Endothelial cell of umbilical vein (primary cell): ENCODE measurements at places on chromosomes 5 and 9. TPM values are rescaled to one million over a fixed set of nuclear protein-coding genes. Genes with fewer than 3 reads are reported as not detected.

DNA sequence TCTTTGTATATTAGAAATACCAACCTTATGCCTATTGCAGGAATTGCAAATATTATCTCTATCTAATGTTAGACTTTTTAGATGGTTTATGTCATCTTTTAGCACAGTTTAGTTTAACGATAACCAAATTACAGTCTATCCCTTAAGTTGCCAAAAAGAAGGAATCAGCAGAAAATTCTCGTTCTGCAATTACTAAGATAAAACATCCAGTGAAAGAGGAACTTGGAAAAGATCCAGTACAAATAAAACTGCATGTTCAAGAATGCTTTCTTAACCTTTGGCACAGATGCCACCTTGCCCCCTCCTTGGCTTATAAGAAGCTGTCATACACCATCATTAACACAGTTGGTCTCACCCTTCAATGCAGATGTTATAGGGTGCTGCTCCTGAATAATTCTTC is 124.0 kb downstream of the SEMA5A start:
- DNase-seq: no peak

DNA sequence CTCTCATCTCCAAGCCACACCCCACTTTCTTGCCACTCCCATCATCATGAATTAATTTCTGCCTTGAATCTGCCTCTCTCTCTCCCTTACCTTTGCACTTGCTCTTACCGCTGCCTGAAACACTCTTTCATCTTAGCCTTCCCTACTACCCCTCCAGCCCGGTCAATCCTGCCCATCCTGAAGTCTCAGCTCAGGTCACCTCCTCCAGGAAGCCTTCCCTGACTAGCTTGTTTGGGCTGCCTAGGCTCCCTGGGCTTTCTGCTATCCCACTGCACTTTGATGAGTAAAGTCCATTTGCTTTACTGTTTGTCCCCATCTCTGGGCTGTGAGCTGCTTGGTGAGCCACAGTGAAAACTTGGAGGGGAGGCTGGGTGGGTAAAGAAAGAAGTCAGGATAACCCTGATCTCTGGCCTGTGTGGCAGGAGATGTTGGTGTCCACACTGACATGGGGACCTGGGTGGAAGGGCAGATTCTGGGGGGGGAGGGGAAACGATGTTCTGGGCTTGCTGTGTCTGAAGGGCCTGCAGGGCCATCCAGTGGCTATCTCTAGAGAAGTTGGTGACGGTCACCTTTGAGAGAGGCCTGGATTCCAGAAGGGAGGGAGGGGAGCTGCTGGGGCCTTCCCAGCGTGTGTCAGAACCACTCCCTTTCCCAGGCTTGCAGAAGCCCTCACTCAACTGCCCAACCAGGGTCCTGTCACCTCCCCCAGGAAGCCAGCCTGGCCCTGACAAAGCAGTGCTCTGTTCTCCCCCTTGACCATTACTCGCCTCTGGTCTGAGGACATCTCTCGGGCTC is 75.0 kb upstream of the DAB2IP start:
- DNase-seq: no peak

GRCh38 chr9:86979657-86980056 is 32.4 kb upstream of the GAS1 start:
- DNase-seq: no peak

DNA sequence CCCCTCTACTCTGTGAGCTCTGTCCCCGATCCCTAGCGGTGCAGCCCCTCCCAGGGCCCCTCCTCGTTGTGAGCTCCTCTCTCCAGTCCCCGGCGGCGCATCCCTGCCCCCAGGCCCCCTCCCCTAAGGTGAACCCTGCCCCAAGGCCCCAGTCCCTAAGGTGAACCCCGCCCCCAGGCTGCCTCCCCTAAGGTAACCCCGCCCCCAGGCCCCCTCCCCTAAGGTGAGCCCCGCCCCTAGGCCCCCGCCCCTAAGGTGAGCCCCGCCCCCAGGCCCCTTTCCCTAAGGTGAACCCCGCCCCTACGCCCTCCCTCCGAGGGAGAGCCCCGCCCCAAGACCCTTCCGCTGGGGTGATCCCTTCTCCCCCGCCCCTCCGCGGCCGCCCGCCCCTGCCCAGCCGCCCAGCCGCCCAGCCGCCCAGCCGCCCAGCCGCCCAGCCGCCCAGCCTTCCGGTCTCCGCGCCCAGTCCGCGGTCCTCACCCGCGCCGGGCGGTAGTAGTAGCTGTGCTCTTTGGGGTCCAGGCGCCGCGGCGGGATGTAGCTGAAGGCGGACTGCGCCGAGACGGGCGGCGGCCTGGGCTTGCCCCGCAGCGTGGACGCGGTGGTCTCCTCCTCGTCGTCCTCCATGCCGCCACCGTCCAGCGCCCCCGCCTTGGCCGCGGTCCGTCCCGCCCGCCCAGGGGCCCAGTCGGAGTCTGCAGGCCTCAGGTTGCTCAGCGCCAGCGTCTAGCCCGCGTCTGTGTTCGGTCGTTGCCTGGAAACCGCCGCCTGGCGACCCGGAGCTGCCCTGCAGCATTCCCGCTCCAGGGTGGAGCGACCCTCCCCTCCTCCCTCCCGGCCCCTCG is at the start of gene CFAP90:
Gene CFAP90, minus strand, starts transcription at position 739 of the 845 bp plus-strand sequence. Its CDS starts 112 bp downstream, at position 627.
- peak; percentile 40 for DNase-seq

DNA sequence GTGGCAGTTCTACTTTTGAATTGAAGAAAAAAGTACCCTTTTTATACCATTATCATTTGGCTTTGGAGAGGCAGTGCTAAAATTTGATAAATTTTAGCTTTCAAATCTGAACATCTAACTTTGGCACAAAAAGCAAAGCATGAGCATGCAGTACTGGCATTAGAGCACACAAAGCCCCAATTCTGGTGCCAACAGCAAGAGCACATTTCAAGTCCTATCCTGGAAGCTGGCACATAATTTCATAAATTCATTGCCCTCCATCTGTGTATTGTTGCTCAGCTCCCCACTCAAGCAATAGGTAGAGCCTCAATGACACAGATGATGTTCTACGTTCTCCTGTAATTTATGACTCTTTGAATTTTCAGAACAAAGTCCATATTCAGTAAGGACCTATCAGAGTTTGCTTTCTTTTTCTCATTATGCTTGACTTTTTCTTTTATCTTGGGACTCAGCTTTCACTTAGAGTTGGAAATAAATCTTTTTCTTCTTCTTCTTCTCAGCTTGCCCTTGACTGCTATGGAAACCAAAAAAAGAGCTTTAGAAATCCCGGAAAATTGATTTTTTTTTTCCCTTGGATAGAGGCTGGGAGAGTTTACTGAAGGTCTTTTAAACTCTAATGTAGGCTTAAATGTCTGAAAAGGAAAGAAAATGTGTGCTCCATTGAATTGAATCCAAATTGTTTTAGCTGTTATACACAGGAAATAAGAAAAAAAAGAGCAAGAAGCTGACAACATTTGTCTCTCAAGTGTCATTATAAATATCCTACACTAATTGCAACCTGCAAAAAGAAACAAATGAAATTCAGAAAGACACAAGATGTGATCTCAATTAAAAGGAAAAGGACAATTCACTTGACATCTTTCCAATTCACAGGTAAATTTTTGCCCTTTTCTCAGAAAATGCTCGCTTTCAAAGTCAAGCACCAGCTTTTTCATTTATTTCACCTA is 380.8 kb upstream of the CDH18 start:
- DNase-seq: no peak

DNA sequence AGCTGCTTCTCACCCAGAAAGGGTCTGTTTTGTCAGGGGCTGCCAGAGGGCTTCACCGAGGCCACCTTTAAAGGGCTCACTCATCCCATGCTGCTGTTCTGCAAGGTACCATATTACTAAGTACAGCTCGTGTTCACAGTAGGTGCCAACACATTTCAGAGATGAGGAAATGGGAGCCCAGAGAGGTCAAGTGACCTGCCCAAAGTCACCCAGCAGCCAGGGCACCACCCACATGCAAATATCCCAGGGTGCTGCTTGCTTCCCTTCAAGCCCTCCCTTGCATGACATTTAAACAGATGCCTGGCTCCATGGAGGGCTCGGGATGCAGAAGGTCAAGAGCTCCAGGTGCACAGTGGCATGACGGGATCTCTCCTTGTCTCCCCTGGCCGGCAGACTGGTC is 123.5 kb upstream of the SARDH start:
- DNase-seq: no peak

DNA sequence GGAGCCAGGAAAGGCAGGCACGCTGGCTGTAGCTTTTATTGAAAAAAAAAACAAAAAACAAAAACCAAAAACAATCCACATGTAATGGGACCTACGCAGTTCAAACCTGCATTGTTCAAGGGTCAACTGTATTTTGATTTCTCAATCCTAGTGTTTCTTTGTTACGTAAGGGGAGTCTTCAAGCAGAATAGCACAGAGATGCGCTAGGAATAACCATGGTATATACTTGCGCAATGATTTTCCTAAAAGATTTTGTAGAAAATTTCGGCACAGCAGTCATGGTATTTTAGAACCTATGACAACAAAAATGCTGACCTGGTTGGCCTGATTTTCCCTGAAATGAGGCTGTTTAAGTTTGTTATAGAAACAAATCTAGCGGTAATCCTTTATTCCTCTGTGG is 1110.5 kb upstream of the WWC1 start:
- DNase-seq: no peak

- no peak for DNase-seq
Measured at GRCh38 chr5:159249158-159249557, 13.9 kb upstream of the UBLCP1 start.

GRCh38 chr9:131274674-131275331 is 1.5 kb downstream of the FAM78A start:
- peak; percentile 59 for DNase-seq

DNA sequence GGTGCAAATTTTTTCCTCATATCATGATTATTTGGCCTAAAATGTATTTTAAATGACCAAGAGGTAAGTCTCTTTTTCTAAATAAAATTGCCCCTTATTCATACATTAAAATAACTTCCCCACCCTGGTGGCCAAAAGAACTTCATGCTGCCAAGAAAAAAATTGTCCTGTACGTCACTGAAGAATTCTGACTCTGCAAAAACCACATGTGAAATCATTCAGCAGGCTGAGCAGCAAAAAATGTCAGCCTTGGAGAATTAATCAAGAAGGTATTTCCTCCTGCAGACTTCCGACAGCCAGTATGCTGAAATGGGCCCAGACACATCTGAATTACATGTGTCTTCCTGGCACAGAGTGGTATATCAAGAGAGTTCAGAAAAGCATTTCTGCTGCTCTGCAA is 94.6 kb upstream of the HMHB1 start:
- peak; percentile 11 for DNase-seq

GRCh38 chr5:1438871-1439270 is 6.4 kb downstream of the SLC6A3 start:
- no peak for DNase-seq

GRCh38 chr5:171601266-171601881 is 181.9 kb downstream of the FGF18 start:
- peak; percentile 42 for DNase-seq

- no peak for DNase-seq
Measured at GRCh38 chr5:18321262-18321942, 687.1 kb downstream of the TAF11L14 start.

- no peak for DNase-seq
Measured at GRCh38 chr5:88659529-88660263, 223.3 kb downstream of the MEF2C start.

GRCh38 chr5:124661317-124662141 is 84.9 kb downstream of the ZNF608 start:
- peak; percentile 91 for DNase-seq

GRCh38 chr5:118529361-118530144 is 458.8 kb downstream of the DTWD2 start:
- DNase-seq: no peak

GRCh38 chr9:128369024-128369706 is 2.0 kb upstream of the URM1 start:
- DNase-seq: no peak

GRCh38 chr9:127292415-127292814 is 27.8 kb downstream of the GARNL3 start:
- DNase-seq: no peak

DNA sequence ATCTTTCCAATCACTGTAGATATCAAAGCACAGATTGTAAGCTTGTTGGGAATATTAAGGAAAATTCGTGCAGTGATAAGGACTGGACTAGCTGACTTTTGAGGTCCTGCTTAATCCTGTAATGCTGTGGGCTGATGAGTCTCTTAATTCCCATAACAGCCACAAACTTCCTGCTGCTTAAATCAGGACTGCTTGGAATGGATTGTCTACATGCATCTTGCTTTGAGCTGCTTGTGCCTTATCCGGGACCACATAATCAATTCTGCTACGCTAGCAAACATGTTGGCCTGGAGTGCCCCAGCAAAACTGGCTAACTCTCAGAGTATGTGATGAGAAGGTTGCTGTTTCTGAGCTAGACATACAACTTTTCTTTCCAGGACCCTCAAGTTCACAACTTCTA is 79.6 kb downstream of the SNCAIP start:
- DNase-seq: no peak

DNA sequence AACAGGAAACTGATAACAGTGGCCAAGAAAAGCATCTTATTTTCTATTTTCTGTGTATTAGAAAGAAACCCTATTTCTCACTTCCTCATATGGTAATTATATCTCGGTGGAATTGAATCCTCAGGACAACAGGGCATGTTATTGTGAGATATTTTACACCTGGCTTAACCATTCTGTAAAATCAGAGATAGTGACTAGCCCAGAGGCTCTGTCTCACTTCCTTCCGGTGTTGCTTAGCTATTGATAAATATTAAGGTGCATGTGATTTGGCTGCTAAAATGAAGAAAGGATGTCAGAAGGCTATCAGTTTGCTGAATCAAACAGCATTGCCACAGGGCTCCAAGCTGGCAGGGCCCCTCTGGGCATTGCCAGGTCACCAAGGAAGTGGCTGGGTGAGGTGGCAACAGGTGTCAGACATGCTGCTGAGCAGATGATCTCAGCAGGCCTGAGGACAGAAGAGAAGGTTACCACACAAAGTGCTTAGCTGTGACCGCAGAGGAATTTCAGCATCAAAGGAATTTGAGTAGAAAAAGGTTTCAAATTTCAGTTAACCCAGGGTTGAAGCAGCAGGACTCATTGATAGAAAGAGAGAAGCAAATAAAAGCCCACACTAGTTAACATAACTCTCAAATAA is 330.7 kb downstream of the PDE4D start:
- DNase-seq: peak; percentile 88

GRCh38 chr5:141683596-141684141 is 1.6 kb upstream of the ARAP3 start:
- DNase-seq: peak; percentile 31

GRCh38 chr5:59547731-59548130 is 345.8 kb downstream of the PDE4D start:
- DNase-seq: no peak

- no peak for DNase-seq
Measured at GRCh38 chr9:134989206-134990065, 71.7 kb upstream of the FCN1 start.

GRCh38 chr9:125888211-125888610 is 141.0 kb downstream of the PBX3 start:
- no peak for DNase-seq

The PRELID2 gene
- polyA plus RNA-seq: 3.2 and 3.5 TPM in 2 replicates

The C5 gene
- polyA plus RNA-seq: 0.79 and 1.0 TPM in 2 replicates

The CDKN2B gene
- polyA plus RNA-seq: 1.6 and 2.1 TPM in 2 replicates

The TTC16 gene
- not detected in 2 replicates for polyA plus RNA-seq

The ST8SIA4 gene
- polyA plus RNA-seq: 4.1 and 4.5 TPM in 2 replicates

The CNTNAP3 gene
- polyA plus RNA-seq: 10.9 and 11.1 TPM in 2 replicates

The TRPM3 gene
- 0.10 and 0.17 TPM in 2 replicates for polyA plus RNA-seq

The DMRT3 gene
- not detected in 2 replicates for polyA plus RNA-seq

The PTPN3 gene
- 0.01 and 0.03 TPM in 2 replicates for polyA plus RNA-seq

The ST6GALNAC4 gene
- polyA plus RNA-seq: 85.3 and 108 TPM in 2 replicates

The HSPA5 gene
- polyA plus RNA-seq: 189 and 247 TPM in 2 replicates

The GFI1B gene
- 0.04 TPM in 1 of 2 replicates, not detected in the other for polyA plus RNA-seq

The OSMR gene
- polyA plus RNA-seq: 6.1 TPM in 2 replicates
